ENCODE measurements at places on chromosomes 2 and 18.
A peak's percentile ranks its signal among the peaks of the same experiment; 100 is the strongest.

DNA sequence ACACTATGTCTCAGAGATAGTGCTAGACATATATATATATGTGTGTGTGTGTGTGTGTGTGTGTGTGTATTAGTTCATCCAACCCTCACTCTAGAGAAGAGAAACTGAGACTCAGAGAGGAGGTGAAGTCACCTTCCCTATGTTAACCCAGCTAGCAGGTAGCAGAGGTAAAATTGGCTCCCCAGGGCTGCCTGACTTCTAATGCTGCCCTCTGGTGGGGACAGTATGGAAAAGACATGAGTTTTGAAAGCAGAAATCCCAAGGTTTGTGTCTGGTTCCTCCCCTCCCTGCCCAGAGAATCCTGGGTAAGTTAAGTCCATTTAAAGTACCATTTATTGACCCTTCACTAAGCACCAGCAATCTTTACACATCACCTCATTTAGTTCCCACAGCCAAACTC is 137.7 kb downstream of the THNSL2 start:
- DNase-seq: peak; percentile 2

DNA sequence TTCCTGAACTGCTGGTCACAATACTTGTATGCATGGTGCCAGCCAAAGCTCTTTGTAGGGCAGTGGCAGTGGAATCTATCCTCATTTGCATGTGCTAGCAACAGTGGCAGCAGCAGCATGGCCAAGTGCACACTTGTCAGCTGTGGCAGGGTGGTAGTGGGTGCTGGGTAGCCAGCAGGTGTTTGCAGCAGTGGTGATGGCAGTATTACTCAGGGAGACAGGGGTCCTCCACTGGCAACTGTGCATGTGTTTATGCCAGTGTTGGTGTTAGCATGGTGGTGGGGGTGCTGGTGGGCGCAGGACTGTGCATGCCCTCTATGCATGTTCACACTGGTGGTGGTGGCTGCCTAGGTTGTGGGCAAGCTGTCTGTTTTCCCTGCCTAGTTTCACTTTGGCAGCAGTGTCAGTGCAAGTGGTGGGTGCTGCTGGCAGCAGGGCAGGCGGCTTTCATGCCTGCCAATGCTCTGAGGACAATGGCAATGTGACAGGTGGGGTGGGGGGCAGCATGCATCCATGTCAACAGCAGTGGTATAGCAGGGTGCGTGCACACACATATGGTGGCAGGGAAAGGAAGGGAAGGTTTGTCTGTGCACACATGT is 41.2 kb downstream of the GALNT13 start:
- no peak for DNase-seq

DNA sequence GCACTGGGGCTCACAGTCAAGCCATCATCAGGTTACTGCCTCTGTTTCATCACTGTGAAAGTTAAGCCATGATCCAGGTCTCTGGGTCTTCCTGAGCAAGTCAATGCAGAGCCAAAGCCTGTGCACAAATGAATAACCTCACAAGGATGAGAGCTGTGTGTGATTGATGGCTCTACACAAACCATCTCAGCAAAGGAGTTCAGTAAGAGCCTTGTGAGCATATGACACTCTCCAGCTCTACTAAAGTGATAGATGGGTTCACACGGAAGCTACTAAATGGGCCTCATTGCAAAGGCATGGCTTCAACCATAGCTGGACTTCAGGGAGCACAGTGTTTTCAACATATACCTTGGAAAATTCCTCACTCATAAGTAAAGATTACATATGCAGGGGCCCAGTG is 101.5 kb downstream of the AFF3 start:
- no peak for DNase-seq

DNA sequence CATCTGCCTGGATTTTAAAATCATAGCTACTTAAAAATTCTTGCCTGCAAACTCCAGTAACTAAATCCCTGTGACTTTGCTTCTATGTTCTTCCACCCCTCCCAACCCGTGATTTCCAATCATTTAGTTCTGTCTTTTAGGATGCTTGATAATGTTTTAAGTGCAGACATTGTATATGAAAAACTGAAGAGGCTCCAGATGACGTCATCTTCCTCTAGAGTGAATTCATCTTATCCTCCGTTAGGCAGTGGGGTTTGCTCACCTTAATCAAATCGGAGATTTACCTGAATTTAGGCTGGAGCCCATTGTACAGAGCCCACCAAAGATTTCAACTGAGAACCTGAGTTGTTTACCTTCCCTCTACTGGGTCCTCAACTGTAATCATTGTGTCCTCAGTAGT is 10.9 kb downstream of the FBXO48 start:
- DNase-seq: no peak

- no peak for DNase-seq
These were observed 11.8 kb upstream of the ACOXL start for GRCh38 chr2:110720547-110720946.

- peak; percentile 3 for DNase-seq
These were observed 52.2 kb downstream of the CDK15 start for GRCh38 chr2:201858281-201859184.

DNA sequence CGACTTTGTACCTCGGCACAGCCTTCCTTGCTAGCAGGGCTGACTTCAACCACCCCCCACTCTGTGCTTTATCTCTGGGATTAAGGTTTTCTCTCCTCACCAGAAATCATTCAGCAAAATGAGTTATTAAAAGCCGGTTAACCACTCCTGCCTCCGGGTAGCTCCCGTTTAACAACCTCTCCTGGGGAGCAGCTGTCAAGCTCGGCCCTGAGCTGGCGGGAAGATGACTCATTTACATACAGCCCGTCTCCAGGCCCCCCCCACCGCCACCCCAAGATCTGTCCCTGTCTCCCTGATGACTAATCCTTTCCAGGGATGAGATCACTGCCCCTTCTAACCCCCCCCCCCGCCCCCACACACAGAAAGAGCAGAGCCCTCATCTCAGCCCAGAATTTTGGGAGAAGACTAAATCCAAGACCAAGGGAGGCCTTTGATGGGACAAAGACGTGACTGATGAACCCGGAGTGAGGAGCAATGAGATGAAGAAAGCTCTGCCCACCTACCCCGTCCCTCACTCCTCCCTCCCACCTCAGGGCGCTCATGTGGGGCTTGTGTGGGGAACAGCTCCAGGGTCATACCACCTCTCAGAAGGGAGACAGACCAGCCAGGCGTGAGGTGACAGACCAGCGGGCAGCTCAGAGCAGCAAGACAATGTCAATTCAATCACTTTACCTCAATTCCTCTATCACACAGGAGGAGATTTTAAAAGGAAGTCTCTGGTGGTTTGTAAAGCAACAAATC is 131.4 kb downstream of the MSH2 start:
- no peak for DNase-seq

DNA sequence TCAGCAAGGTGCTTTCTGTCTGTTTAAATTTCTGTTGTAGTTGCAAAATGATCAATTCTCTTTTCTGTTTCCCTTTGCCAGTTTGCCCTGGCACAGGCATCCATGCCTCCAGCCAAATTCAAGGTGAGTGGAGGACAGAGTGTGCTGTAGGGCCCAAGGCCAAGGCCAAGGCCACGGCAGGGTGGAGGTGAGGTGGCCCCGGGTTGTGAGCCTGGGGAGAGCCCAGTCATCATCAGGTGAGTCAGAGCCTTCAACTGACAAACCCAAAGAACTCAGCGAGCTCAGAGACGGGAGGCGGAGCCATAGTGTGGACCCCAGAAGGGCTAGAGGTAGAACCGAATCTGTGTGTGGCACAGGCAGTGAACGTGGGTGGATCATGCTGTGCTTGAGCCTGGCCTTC is 55.7 kb downstream of the BCL2L11 start:
- DNase-seq: no peak

DNA sequence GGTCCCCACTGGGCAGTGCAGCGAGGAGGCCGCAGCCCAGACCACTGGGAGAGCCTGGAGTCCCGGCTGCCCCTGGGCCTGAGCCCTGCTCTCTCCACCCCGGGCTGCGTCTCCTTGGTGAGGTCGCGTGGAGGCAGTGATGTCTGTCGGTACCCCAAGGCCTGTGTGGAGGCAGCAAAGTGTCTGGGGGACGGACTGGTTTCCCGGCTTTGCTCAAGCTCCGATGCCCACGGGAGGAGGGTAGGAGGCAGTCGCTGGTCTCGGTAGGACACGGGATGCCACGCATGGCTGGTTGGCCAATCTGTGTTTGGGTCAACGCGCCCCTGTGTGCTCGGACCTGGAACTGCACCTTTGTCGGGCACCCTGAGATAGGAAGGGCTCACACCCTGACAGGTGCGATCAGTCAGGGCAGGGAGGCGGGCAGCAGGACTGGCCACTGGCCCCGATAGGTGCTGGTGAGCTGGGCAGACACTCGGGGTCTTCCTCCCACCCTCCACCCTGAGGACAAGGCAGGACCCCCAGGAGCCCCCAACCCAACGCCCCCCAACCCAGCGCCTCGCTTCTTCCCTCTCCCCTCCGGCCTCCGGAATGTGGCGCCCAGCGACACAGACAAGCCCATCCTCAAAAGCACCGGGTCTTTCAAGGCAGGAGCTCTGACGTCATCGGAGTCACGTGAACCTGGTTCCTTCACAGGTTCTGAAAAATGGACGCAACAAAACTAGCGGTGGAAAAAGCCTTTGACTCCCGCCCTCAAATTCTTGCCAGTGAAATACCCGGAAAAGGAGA is 288.6 kb downstream of the NDUFA10 start:
- DNase-seq: no peak

DNA sequence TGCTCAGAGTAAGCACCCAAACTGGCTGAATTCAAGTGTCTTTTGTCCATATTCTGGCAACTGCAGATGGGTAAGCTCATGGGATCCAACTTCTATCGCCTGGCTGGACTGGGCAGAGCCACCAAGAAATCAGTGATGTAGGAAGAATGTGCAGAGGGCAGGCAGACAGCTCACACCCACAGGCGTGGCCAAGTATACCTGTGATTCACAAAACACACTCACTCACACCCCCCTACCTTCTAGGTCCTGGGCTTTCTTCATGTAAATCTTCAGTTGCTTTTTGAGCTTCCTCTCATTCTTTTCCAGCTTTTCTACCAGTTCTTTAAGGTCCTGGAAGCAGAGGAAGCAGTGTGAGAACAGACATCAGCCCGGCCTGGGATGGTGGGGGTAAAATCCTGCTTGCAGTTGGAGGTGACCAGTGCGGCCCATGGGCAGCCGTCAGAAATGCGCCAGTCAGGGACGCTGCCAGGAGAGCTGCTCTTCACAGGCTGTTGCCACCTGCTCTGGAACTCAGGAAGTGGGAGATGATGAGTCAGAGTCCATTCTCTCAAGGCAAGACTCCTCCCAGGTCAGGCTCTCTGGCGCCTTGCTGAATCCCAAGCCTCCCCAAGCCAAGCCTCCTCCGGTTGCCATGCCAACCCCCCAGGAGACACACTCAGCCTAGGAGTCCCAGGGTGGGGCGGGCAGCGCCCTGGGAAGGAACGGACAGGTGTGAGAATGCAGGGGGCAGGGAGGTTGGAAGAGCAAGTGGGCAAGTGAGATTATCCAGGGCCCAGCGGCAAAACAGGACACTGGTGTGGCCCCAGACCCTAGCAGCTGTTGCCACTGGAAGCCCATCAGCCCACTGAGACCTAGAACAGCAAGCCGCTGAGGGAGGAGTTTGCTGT is 36.2 kb upstream of the ACAA2 start:
- no peak for DNase-seq

- no peak for DNase-seq
These were observed 50.1 kb downstream of the RNF144A start for GRCh38 chr2:6967301-6967700.

DNA sequence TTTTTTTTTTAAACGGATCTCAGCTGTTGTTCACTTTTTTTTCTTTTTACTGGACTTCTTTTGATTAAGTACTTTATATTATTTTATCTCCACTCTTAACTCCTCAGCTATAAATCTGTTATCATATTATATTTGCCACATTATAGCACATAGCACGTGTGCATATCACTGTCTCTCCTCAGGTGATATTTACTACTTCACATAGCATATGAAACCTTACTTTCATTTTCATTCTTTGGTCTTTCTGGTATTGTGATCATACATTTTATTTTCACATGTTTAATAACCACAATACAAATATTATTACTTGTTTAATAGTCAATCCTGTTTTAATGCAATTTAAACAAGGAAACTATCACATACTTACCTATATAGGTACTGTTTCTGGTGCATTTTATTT is 993.1 kb upstream of the TMEFF2 start:
- no peak for DNase-seq

GRCh38 chr2:47778698-47779425 is 4.1 kb upstream of the MSH6 start:
- no peak for DNase-seq

DNA sequence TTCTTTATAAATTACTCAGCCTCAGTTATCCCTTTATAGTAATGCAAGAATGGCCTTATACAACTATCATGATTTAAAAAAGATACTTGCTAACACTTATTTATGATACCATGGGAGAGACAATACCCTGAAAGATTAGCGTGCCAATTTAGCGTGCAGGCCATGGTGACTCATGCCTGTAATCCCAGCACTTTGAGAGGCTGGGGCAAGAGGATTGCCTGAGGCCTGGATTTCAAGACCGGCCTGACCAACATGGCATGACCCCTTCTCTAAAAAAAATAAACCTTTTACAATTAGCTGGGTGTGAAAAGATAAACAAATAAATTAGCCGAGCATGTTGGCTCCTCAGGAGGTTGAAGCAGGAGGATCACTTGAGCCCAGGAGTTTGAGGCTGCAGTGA is 493.4 kb upstream of the FSIP2 start:
- DNase-seq: no peak

DNA sequence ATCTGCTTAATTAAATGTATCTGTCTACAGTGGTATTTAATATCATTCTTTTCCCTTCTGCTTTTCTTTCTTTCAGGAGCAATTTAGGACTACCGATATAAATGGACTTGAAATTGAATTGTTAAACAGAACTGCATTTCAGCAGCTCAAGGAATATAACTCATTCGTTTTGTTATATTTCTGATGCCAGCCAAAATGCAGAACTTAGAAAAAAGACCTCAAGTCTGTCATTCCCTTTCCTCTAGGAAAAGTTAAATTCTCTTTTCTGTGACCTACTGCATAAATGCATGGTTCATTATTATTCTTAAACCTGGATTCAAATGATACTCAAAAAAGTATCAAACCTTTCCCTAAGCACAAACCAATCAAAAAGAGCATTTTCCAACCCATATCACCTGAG is 21.4 kb downstream of the FTCDNL1 start:
- no peak for DNase-seq

GRCh38 chr2:78780256-78780655 is 245.2 kb upstream of the REG3G start:
- DNase-seq: no peak

DNA sequence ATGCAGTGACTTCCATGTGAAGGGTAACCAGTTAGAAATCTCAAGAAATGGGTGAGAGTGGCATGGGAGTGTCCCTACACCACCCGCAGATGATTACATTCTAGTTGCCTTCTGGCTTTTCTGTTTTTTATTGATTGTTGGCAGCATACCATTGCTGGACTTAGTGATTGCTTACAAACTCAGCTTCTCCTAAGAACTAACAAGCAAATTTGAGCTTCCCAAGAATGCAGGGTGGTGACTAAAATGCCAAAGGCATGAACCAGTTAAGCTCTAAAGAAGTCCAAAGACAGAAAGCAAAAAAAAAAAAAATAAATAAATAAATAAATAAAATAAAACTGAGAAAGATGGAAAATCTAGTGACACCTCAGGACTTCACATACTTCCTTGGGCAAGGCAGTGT is 245.5 kb upstream of the PARD3B start:
- no peak for DNase-seq

- no peak for DNase-seq
These were observed 509.9 kb upstream of the VRK2 start for GRCh38 chr2:57536535-57537231.

Data from activated T-cell treated with anti-CD3 and anti-CD28 coated beads for 24 hours (primary cell).